ENCODE measurements at places on chromosomes 6 and 20. TPM values are rescaled to one million over a fixed set of nuclear protein-coding genes. Genes with fewer than 3 reads are reported as not detected.

Gene MYT1
- 1.1 TPM for polyA plus RNA-seq

- no peak for DNase-seq
These were observed 159.3 kb downstream of the NFATC2 start for GRCh38 chr20:51382986-51383821.

Gene IL17F
- polyA plus RNA-seq = not detected

DNA sequence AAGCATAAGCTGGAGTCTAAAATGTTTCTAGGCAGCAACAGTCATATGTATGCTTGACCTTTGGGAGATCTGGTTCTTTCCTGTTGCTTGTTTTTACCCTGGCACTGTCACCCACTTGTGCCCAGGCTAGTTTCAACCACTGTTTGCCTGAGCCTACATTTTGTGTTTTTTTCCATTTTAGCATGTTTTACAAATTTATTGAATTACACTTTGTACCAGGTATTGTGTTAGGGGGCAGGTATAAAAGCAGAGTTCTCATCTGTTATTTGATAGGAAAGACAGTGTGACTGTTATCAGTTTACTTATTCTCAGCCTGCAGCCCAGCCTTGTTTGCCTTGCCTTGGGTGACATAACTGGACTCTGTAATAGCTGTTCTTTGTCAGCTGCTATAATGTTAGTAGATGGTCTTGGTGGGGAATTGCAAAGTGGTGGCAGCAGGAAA lies 147.0 kb downstream of the CDKAL1 start:
- no peak for DNase-seq

- DNase-seq = no peak
These were observed 13.1 kb downstream of the UQCC1 start for GRCh38 chr20:35398660-35399144.

GRCh38 chr20:25685276-25686080 lies 11.2 kb downstream of the ZNF337 start:
- DNase-seq = peak; percentile 25

GRCh38 chr6:49384904-49385303 lies 78.1 kb downstream of the MMUT start:
- no peak for DNase-seq

DNA sequence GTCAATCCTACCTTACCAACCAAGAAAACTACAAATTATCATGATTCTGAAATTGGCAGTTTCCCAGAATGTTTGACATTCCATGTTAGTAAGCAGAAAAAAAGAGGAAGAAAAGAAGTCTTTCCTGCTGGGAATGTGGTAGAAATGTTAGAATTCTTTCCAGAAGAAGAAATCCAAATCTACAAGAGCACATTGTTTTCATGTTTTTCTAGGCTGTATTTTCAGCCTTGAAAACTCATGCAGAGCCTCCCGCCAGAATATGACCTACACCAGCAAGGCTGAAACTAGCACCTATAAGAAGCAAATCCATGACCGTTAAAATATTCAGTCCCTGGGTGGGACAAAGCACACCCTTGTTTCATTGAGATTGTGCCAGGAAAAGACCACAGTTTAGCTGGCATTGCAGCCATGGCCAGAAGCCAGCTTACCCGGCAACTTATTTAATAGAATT lies 259.4 kb downstream of the GJA1 start:
- no peak for DNase-seq

DNA sequence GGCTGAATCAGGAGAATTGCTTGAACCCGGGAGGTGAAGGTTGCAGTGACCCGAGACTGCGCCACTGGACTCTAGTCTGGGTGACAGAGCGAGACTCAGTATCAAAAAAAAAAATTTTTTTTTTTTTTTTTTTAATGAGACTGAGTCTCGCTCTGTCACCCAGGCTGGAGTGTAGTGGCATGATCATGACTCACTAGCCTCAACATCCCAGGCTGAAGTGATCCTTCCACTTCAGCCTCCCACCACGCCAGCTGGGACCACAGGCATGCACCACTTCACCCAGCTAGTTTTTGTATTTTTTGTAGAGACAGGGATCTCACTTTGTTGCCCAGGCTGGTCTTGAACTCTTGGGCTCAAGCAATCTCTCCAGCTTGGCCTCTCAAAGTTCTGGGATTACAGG lies 53.3 kb downstream of the MYO6 start:
- DNase-seq = no peak

Gene ERVFRD-1
- 0.28 TPM for polyA plus RNA-seq

- no peak for DNase-seq
These were observed 10.4 kb downstream of the ADTRP start for GRCh38 chr6:11767978-11768756.

DNA sequence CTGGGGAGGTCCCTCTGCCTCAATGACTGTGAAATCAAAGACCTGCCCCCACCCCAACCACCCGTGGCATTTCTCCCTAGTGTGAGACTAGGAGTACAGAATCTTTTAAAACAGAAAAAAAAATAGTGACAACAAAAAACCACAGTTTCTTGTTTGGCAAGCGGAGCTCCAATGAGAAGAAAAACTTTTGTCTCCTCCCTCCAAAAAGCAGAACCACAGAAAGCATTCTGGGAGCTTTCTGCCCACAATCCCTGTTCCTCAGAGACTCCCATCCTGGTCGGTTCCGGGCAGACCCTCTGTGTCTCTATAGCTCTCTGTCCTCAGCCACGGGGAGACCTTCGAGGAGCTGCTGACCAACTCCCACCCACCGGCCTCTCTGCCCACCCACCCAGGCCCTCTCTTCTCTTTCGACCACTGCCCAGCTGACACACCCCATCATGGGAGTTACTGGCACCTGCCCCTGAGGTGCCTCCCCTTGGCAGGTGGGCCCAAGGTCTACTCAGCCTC lies 4.9 kb downstream of the PREX1 start:
- no peak for DNase-seq

GRCh38 chr20:61923371-61924166 lies 142.1 kb downstream of the TAF4 start:
- no peak for DNase-seq

DNA sequence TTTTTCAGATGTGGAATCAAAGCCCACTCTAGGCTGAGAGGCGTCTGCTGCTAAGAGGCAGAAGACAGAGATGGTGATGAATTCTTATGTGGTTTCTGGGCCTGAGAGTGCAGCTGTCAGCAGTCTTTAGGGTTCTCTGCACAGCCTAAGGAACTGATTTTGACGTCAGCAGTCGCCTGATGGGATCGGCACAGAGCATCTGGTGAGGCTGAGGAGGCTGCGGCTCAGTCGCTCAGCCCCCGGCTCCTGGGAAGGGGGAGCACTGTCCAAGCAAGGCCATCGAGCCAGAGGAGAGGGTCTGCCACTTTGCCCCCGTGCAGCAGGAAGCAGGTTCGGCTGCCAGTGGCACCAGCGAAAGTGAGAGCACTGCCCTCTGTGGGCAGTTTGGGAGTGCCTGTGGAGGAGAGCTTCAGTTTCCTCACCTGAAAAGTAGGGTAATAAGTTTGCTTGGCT lies 92.5 kb downstream of the TCP11 start:
- peak; percentile 56 for DNase-seq

DNA sequence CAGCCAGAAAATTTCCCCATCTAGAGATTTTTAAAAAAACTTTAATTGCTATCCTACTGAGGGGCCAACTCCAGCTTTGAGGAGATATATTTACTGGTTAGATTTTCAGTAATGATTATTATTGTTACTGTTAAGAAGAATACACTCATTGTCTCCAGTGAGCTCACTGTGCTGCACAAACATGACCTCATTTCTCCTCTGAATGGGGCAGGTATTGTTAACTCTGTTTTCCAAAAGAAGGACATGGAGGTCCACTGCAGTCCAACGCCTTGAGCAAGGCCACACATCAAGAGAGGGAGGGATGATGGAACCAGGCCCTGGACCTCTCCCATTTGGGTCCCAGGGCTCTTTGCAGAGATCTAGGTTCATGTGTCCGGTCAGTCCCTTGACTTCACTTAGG lies 13.9 kb upstream of the SCUBE3 start:
- DNase-seq = no peak

GRCh38 chr20:62096421-62097380 lies 25.6 kb upstream of the LSM14B start:
- no peak for DNase-seq

DNA sequence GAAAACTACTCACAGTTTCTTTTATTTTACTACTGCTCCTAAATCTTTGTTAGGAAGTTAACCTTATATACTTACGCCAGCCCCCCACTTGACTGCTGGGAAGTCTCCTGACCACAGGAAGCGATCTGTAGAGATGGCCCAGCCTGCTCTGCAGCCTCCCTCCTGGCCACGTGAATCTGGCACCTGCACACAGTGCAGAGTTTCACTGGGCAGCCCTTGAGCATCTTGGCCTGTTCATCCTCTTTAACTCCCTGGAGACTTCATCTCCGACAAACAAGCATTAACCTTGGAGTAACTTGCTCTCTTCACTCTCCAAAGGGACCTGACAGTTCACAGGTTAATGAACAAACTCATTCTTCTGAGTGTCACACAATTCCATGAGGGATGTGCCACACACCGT lies 294.1 kb downstream of the BTBD9 start:
- no peak for DNase-seq

DNA sequence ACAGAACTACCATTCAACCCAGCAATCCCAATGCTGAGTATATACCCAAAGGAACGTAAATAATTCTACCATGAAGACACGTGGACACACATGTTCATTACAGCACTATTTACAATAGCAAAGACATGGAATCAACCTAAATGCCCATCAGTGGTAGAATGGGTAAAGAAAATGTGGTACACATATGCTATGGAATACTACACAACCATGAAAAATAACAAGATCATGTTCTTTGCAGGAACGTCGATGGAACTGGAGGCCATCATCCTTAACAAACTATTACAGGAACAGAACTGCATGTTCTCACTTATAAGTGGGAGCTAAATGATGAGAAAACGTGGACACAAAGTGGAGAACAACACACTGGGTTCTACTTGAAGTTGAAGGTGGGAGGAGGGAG lies 22.4 kb upstream of the ELOVL4 start:
- DNase-seq = no peak

Gene SNHG17
- 76.1 TPM for polyA plus RNA-seq

Gene ENPP1
- polyA plus RNA-seq = 14.5 TPM

DNA sequence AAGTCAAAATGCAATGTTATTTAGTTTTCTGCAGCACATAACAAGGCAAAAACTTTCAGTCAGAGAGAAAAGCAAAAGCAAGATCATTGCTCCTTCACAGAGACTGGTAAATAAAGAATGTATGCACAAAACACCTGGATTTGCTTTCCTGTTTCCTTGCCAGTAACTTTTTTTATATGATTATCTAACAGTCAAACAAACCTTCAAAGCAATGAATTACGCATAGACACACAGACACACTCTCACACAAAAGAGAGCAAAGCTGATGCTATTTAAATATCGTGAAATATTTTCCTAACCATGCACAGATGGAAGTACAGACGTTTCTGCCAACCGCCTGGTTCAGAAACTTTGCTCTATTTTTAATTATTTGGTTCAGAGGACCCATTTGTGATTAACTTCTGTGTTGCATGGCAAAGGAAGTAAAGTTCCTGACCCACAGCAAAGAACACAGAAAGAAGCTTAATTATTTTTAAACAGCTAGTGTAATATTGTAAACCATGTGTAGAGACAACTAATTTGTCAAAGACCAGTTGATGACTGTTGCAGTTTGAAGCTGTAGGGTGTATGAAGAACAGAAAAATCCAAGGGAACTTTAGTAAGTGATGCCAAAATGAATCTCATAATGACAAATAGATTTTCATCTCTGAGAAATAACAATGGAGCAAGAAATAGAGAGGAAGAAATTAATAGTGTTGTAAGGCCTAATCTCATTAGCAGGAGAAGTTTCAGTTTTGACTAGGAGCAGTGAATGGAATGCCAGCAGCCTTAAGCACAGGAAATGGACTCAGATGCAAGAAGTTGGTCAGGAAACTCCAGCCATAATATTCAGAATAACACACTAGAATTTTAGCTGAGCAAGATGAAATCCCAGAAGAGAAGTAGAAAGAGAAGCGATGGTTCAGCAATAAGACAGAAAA lies 24.1 kb downstream of the ATXN1 start:
- peak; percentile 30 for DNase-seq

Gene RBL1
- 4.6 TPM for polyA plus RNA-seq

DNA sequence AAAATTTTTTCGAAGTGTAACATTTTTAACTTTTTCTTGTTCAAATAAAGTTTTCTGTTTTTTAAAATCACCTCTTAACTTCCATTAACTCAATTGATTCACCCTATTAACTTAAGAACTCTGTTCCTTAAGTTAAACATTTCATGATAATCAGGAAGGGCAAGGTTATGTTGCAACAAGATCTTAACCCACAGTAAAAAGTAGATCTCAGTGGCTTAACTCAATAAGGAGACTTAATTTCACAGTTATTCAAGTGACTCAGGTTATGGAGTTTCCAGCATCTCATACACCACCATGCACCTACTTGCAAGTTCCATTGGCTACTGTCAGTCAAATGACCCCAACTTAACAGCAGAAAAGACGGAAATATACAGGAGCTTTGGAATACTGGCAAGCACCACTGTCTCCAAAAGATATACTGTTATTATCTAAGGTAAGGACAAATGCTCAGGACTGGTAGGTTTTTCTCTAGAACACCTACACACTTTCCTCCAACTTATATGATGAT lies 11.2 kb downstream of the HLA-DQB1 start:
- DNase-seq = no peak

DNA sequence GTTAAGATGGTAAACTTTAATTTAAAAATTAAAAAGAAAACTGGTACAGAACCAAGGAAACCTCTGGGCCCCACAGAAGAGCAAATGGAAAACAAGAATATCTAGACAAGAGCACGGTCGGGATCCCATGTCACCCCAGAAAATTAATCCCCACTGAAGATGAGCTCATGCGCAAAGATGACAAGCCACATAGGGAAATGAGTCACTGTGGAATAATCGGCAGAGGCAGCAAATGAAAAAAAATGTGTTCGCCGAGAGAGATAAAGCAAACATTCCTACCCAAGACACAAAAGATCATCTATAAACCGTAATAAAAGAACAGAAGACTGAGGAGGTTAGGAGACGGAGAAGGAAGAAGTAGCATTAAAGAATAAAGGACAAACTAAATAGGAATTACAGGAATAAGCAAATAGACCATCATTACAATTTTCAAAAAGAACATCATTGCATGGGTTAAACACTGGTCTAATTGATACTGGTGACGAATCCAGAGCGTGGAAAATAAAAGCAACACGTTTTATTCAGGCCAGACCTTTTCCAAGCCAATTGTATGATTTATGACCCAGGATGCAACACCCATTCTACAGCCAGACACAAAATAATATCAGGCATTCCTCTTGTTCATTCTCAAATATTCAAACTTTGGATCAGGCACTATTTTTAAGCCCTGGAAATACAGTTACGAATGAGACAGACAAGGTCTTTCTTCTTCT lies 138.0 kb upstream of the ARID1B start:
- DNase-seq = no peak

GRCh38 chr20:24309596-24309995 lies 159.8 kb upstream of the SYNDIG1 start:
- no peak for DNase-seq

DNA sequence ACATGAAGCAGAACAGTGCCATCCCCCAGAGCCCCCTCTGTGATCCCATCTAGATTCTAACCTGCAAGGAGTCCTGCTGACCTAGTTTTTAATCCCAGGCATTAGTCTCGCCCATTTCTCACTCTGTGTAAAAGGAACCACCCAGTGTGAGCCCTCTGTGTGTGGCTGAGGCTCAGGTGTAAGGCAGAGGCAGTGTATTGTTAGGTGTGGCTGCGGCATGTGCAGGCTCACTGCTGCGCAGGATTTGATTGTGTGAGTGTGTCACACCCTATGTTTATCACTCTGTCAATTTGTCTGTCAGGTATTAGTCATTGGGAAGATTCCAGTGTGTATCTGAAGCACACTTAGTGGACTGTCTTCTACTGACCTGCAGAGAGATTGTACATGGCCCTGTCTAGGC lies 13.7 kb upstream of the CST8 start:
- no peak for DNase-seq

Gene BPIFB1
- not detected for polyA plus RNA-seq

GRCh38 chr20:62535282-62535811 lies 59.6 kb upstream of the GATA5 start:
- no peak for DNase-seq

Gene PTPRA
- polyA plus RNA-seq = 46.9 TPM

All from GM23338 (cell line).